ENCODE measurements at places on chromosomes 2 and 18. TPM values are rescaled to one million over a fixed set of nuclear protein-coding genes. Genes with fewer than 3 reads are reported as not detected.

The UGT1A5 gene
- total RNA-seq = not detected

DNA sequence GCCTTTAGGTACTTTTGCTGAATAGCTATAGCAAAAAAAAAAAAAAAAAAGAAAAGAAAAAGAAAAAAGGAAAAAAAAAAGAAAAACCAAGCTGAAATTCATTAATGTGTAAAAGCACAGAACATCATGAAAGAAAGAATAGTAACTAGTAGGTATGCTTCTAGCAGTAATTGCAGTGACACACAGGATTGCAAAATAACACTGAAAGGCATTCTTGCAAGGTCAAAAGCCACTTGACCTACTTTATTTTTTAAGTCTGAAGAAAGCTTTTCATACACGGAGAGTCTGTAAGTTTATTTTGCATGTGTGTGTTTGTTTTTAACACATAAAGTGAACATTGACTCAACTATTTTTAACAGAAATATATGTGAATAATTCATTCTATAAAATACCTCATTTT lies 54.4 kb downstream of the DOK6 start:
- no peak for DNase-seq

- DNase-seq = no peak
Observed at GRCh38 chr2:64919261-64919660, 69.9 kb upstream of the SLC1A4 start.

- peak; percentile 53 for DNase-seq
Observed at GRCh38 chr2:215772634-215773563, 240.5 kb downstream of the MREG start.

GRCh38 chr18:72727038-72727655 lies 140.6 kb downstream of the NETO1 start:
- no peak for DNase-seq

DNA sequence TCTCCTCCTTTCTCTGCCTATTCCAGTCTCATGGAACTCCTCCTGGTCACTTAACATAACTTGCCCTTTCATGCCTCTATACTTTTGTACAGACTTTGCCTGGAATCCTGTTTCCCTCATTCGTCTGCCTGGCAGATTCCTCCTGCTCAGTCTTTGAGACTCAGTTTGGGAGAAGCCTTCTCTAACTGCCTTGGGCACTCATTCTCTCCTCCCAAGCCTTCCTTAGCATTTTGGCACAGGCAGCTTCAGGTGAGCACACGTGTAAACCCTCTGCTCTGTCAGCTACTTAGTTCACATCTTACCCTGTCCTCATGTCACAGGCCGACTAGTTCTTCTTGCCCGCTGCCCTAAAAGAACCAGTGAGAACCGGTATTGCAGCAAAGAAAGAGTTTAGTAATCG lies 6.0 kb upstream of the FAM98A start:
- DNase-seq = no peak

DNA sequence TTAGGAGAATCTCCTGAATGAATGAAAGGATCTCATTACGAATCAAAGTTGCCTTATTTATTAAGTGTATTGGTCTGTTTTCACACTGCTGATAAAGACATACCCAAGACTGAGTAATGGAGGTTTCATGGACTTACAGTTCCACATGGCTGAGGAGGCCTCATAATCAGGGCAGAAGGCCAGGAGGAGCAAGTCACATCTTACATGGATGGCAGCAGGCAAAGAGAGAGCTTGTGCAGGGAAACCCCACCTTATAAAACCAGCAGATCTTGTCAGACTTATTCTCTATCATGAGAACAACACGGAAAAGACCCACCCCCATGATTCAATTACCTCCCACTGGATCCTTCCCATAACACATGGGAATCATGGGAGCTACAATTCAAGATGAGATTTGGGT lies 785.2 kb upstream of the POU3F3 start:
- DNase-seq = no peak

The FOXD4L1 gene
- total RNA-seq = 0.16 TPM

Measured in fibroblast of the aortic adventitia (primary cell).